Purkinje cell (primary cell): ENCODE measurements at places on chromosomes 12 and 14. TPM values are rescaled to one million over a fixed set of nuclear protein-coding genes. Genes with fewer than 3 reads are reported as not detected.

SOAT2 gene
- not detected in 2 replicates for polyA plus RNA-seq

KRT78 gene
- not detected in 2 replicates for polyA plus RNA-seq

IL31 gene
- not detected in 2 replicates for polyA plus RNA-seq

CNTN1 gene
- 115 and 141 TPM in 2 replicates for polyA plus RNA-seq

PPFIA2 gene
- polyA plus RNA-seq, result 41.3 and 41.8 TPM in 2 replicates

DHRS2 gene
- polyA plus RNA-seq, result not detected in 2 replicates

ZFYVE21 gene
- 33.5 and 39.3 TPM in 2 replicates for polyA plus RNA-seq

PLXNC1 gene
- polyA plus RNA-seq, result 2.1 and 3.8 TPM in 2 replicates

HOXC12 gene
- not detected in 2 replicates for polyA plus RNA-seq
